Hematopoietic multipotent progenitor cell treated with erythropoietin and hydrocortisone succinate and interleukin-3 and kit ligand, for 15 days (in vitro differentiated cells): ENCODE measurements at places on chromosomes 5 and 9.

DNA sequence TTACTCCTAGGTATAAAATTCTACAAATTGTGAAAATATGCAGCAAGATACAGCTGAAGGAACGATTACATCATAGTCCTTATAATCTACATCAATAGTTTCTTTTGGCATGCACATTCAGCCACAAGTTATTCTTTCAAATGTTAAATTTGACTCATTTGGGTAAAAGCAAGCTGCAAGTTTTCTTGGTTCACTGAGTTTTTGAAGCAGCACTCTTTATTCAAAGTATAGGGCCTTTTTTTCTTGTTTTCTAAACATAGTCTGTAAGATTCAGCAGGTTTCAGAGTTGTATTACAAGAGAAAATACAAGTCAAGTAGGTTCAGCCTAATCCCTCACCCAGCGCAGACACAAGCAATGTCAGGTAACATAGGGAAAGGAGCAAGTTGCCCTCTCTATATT, 981.5 kb downstream of the PTPRD start:
- no peak for DNase-seq

DNA sequence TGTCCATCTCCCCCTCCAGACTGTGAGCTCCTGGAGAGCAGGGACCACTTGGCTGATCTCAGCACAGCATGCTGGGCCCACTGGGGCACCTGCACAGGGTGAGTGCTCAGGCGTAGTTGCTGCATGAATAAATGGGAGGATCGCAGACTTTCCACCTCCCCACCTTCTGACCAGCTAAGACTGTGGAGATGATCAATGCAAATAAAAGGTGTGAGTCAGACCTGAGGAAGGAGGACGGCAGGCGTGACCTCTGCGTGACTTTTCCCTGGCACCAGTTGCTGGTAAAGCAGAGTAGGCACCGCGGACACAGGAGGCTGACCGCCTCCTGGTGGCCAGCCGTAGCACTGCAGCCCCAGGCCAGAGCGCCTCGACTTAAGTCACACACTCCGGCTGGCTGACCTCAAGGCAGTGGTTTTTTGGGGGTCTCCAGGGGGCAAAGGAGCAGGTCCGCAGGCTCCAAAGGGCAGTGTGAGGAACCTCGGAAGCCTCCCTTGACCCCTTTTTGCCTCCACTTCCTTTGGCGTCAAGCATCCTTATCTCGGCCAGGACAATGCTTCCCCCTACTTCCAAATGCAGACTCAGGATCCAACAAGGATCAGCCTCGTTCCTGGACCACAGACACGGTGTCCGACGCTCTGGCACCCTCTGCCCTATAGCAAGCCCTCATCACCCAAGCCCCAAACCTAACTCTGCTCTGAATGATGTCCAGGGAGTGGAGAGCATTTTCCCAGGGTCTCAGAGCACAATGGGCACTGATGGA, 12.7 kb upstream of the TDRD7 start:
- DNase-seq = peak; percentile 67

- DNase-seq = no peak
These were observed 202.6 kb downstream of the ZSWIM6 start for GRCh38 chr5:61534481-61535267.

- no peak for DNase-seq
These were observed 156.6 kb downstream of the AOPEP start for GRCh38 chr9:94882966-94883641.

GRCh38 chr9:69940674-69941073, 103.0 kb upstream of the MAMDC2 start:
- DNase-seq = no peak
